ENCODE measurements at places on chromosomes 16 and 17. TPM values are rescaled to one million over a fixed set of nuclear protein-coding genes. Genes with fewer than 3 reads are reported as not detected.

COX6A2 gene
- not detected for total RNA-seq

AGRP gene
- not detected for total RNA-seq

- H3K27ac ChIP-seq = no peak overlapping the region
- H3K27me3 ChIP-seq = no peaks in the 10 kb centered on the region
- 0 out of 2 replicates have a peak, but pooled peaks cover 3% of the 10 kb centered on the region for H3K4me1 ChIP-seq
- DNase-seq = no peak
- H3K4me3 ChIP-seq = no peak overlapping the region
- H3K36me3 ChIP-seq = no peaks in the 10 kb centered on the region
Measured at GRCh38 chr17:42918902-42919521, 18.4 kb downstream of the G6PC1 start.

WBP2 gene
- 63.2 TPM for total RNA-seq
